ENCODE measurements at places on chromosomes 16 and 17. TPM values are rescaled to one million over a fixed set of nuclear protein-coding genes. Genes with fewer than 3 reads are reported as not detected.

Gene KRT39
- not detected for total RNA-seq

Gene TMEM94
- 115 TPM for total RNA-seq

Gene ENPP7
- total RNA-seq, result not detected

Gene HOXB1
- total RNA-seq, result not detected

GRCh38 chr17:80786470-80786869, 205.2 kb upstream of the CHMP6 start:
- no peak overlapping the region for H3K4me3 ChIP-seq
- H3K36me3 ChIP-seq, result peaks cover 26% of the 10 kb centered on the region
- H3K27ac ChIP-seq, result no peak overlapping the region
- no peaks in the 10 kb centered on the region for H3K27me3 ChIP-seq
- DNase-seq, result no peak

GRCh38 chr16:48203974-48204824, 39.9 kb upstream of the LONP2 start:
- no peak for DNase-seq
- H3K27ac ChIP-seq, result no peak overlapping the region
- peaks cover 17% of the 10 kb centered on the region for H3K27me3 ChIP-seq
- no peaks in the 10 kb centered on the region for H3K36me3 ChIP-seq
- H3K4me1 ChIP-seq, result peaks cover 1% of the 10 kb centered on the region

GRCh38 chr17:64682261-64683181, 20.4 kb upstream of the SMURF2 start:
- H3K36me3 ChIP-seq, result no peaks in the 10 kb centered on the region
- H3K4me1 ChIP-seq, result peaks cover 2% of the 10 kb centered on the region

DNA sequence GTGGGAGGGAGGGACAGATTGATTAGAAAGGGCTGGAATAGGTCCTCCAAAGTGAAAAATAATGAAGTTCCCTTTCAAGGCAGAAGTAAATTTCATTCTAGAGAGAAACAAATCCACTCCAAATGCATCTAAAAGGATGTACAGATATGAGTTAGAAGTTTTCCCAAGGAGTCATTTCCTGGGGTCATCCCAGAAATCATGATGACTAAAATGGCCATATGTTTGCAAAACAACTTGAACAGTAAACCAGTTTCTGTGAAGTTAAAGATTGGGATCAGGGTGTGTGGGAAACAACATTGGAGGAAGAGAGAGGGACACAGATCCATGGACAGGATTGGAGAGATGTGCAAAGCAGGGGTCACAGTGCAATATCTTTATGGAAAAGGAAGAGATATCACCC, 32.5 kb upstream of the ARHGAP44 start:
- no peak overlapping the region for H3K27ac ChIP-seq
- H3K36me3 ChIP-seq, result no peaks in the 10 kb centered on the region
- no peak for DNase-seq
- no peaks in the 10 kb centered on the region for H3K27me3 ChIP-seq
- H3K4me1 ChIP-seq, result no peaks in the 10 kb centered on the region
